Right cardiac atrium (tissue), 5 donors: ENCODE measurements at places on chromosomes 5 and 9. TPM values are rescaled to one million over a fixed set of nuclear protein-coding genes. Genes with fewer than 3 reads are reported as not detected.

Gene ARHGEF39
- 0.52 TPM for polyA plus RNA-seq

Gene SWI5
- polyA plus RNA-seq, result 33.7 TPM

Gene ELP1
- 12.8 TPM for polyA plus RNA-seq

Gene DPYSL3
- polyA plus RNA-seq, result 23.2 TPM

Gene MTX3
- 3.7 TPM for polyA plus RNA-seq

Gene TRPM3
- polyA plus RNA-seq, result 0.38 TPM

Gene SAXO1
- polyA plus RNA-seq, result not detected

Gene REEP2
- 38.7 TPM for polyA plus RNA-seq

Gene ORM1
- polyA plus RNA-seq, result 0.70 TPM

Gene KCNIP1
- polyA plus RNA-seq, result 0.11 TPM

Gene NXNL2
- 0.07 TPM for polyA plus RNA-seq
